ENCODE measurements at places on chromosomes 2 and 18.
A peak's percentile ranks its signal among the peaks of the same experiment; 100 is the strongest.

DNA sequence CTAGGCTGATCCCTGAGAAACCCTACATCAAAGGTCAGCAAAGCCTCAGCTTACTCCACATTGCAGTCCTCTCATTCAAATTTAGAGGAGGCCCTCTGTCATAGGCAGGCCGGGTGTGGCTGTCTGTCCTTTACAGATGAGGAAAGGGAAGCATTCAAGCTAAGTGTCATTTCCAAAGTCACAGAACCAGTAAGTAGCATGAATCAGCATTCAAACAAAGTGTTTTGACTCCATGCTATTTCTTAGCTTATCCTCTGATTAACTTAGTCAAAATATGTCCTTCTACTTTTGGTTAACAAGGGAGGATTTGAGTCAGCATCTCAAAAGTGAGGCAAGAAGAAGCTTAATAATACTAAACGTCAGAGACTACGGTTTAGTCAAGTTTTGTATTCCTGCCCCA lies 409.0 kb upstream of the POU3F3 start:
- DNase-seq, result no peak

DNA sequence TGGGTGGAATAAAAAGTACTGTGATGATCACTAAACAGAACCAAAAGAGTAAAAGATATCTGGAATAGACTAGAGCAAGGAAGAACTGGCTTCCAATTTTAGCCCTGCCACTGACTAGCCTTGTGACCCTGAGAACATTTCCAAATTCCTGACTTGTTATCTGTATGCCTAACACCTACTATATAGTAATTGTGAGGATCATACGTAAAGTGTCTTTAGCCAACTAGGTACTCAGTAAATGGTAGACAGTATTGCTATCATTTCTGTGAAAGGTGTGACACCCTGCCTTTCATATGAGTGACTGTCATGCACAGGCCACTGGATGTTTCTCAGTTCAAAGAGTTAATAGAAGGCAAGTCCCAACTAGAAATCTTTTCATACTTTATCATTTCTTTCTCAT lies 29.8 kb downstream of the CYTIP start:
- DNase-seq, result no peak

DNA sequence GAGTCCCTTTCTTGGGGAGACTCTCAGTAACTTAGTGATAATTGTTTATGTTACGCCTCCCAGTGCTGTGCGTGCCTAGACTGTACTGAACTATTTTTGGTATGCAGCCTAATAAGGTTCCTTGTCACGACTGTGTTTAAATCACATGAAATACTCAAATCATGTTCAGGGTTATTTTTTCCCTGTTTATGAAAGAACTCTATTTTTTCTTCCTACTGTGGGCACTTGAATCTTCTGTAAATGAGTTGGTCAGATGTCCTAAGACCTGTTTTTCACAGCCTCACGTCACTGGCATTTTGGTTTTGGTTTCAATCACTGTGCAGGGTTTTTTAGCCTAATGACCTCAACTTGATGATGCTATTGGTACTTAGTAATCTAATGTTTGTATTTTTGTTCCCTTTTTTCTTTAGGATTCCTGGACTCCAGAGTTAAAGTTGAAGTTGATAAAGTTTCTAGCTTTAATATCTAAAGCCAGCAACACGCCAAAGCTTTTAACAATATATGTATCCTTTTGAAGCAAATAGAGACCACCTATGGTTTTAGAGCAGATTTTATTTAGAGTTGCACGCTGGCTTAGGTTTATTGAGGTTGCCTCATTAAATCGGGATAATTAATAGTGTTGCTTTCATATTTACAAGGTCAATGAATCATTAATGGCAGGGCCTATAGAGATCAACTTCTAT lies 24.0 kb downstream of the ARMC9 start:
- peak; percentile 35 for DNase-seq

- DNase-seq, result no peak
These were observed 153.2 kb downstream of the LTBP1 start for GRCh38 chr2:33099989-33100388.

- DNase-seq, result no peak
These were observed 30.3 kb downstream of the GPR75 start for GRCh38 chr2:53829273-53829979.

GRCh38 chr18:41666231-41666630 lies 288.8 kb upstream of the PIK3C3 start:
- no peak for DNase-seq

DNA sequence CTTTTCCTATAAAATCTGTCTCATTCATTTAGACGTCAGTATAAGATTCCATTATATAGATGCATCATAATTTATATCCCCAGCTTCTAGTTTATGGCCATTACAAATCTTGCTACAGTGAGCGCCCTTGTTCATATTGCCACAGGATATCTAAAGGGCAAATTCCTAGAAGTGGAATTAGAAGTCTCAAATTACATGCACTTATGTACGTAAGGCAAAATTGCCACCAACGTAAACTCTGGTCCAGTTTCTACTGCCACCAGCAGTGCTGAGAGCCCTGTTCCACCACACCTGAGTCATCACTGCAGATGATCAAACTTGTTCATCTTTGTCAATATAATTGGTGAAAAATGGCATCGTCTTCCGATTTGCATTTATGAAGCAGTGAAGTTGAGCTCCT lies 90.9 kb upstream of the ID2 start:
- no peak for DNase-seq

- peak; percentile 43 for DNase-seq
These were observed 25.0 kb downstream of the FASTKD2 start for GRCh38 chr2:206790311-206790935.

DNA sequence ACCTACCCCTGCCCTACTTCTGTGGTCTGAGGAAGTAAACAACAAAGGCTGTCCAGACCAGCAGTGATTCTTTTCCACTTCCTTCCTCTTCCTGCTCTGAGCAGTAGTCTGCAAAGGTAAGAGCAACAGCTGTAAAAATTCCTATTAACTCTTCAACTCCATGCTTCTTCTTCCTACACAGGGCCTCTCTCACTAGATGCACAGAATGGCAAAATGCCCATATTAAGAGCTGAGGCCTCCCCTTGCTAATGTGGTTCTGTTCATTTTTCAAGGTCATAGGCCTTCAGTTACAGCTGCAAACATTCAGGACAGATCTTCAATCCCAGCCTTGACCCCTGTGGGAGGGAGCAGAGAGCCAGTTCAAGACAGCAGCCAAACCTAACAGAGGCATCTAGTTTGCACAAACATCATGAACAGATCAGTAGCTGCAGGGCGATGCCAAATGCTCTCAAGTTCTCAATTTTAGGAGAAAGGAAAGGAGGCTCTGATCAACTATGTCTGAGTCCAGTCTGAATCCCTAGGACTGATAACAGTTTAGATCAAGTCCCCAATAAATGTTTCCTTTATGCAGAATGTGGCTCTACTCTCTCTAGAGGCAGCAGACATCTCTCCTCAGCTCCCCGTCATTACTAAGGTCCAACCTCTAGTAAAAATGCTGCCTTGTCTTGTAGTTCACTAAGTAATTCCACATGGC lies 20.9 kb downstream of the SLC40A1 start:
- DNase-seq, result no peak

GRCh38 chr2:179654806-179655205 lies 206.6 kb downstream of the ZNF385B start:
- no peak for DNase-seq

DNA sequence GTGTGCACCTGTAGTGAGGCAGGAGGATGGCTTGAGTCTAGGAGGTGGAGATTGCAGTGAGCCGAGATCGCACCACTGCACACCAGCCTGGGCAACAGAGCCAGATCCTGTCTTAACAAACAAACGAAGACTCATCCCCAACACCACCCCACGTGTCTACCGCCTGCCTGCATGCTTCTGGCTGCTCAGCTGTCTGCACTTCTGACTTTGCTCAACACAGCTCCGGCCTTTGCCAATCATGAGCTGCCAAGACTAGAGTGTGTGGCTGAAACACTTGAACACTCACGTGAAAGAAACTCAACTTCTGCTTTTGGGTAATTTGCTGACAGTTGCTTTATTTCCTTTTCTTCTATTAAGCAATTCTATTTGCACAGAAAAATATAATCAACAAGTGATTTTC lies 32.1 kb upstream of the SP3 start:
- no peak for DNase-seq

DNA sequence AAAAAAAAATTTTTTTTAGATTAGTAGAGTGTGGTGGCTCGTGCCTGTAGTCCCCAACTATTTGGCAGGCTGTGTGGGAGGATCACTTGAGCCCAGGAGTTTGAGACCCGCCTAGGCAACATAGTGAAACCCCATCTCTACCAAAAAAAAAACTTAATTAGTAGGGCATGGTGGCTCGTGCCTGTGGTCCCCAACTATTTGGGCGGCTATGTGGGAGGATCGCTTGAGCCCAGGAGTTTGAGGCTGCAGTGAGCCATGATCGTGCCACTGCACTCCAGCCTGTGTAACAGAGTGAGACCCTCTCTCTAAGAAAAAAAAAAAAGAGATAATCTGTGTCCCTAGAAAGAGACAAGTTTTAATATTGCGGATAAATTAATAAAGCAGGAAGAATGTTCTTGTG lies 8.8 kb downstream of the GPR55 start:
- no peak for DNase-seq

DNA sequence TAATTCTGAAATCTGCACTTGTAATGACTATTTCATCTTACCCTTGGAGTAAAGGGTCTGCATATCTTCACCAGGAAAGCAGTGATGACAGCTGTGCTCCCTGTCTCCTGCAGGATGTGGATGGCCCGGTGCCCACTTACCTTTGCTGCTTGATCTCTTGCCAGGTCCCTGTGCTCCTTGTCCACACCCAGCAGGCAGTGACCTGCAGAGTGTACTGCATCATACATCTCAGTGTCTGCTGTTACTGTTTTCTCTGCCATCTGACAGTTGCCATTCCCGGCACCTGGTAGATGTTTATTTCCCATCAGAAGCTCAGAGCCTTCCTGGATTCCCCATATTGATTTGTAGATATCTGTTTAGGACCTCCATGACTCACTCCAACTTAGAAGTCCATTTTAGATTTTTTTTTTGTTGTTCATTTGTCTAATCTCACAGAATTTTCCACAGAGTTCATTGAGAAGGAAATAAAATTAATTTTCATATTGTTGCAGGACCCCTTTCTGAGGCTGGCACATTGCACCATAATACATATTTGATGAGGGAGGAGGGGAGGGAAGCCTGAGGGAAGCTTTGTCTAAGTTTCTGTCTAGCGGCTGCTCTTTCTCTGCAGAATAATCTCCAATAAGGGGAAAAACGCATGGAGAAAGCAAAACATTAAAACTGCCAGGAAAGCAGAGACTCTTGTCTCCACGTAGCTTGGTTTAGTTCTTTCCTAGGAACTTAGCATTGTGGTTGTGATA lies 697.5 kb upstream of the RAB6C start:
- DNase-seq, result no peak

Data from fibroblast of skin of right quadriceps (primary cell).